ENCODE measurements at places on chromosomes 7 and 10.
A peak's percentile ranks its signal among the peaks of the same experiment; 100 is the strongest.

DNA sequence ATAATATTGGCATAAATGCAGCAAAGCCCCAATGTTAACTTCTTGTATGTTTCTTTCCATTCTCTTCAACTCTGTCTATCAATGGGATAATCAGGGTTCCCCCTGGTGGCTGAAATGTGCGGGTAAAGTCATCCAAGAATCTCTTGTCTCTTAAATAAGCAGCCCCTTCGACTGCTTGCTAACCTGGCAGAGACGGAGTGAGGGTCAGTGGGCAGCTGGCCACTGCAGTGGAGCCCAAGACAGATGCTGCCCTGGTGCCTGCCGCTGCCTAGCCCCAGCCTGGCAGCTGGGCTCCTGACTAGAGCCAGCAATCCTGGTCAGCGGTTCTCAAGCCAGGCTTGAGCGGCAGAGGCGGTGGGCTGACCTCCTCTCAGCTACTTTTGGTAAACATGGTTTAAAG is 248.9 kb downstream of the COBL start:
- DNase-seq = peak; percentile 3

- no peak for DNase-seq
Measured at GRCh38 chr7:130913639-130914553, 179.9 kb upstream of the KLF14 start.

GRCh38 chr7:132508724-132509353 is 67.4 kb downstream of the PLXNA4 start:
- no peak for DNase-seq

GRCh38 chr10:93410697-93411348 is 71.3 kb downstream of the MYOF start:
- no peak for DNase-seq

- no peak for DNase-seq
Measured at GRCh38 chr7:50268990-50269389, 35.5 kb upstream of the IKZF1 start.

- DNase-seq = no peak
Measured at GRCh38 chr10:86265895-86266259, 100.7 kb downstream of the GRID1 start.

DNA sequence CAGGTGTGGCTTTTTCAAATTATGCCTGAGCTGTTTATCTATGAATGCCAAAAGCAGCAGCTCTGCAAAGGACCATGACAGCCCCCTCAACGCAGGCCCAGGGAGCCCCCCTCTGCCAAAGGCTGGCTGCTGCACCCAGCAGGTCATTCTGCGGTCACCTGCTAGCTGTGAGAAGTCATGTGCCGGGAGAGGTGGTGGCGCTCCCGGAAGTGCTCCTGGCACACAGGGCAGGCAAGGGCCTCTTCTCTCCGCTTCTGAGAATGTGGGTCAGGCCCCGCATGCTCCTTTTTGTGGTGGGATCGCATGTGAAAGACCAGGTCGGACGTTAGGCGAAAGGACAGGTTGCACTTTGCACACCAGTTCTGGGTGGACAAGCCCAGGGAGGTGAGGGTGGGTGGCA is 16.4 kb downstream of the ZNF488 start:
- no peak for DNase-seq

GRCh38 chr7:92336662-92337340 is 91.0 kb downstream of the ANKIB1 start:
- no peak for DNase-seq

- no peak for DNase-seq
Measured at GRCh38 chr10:87838650-87839049, 20.6 kb upstream of the ATAD1 start.

DNA sequence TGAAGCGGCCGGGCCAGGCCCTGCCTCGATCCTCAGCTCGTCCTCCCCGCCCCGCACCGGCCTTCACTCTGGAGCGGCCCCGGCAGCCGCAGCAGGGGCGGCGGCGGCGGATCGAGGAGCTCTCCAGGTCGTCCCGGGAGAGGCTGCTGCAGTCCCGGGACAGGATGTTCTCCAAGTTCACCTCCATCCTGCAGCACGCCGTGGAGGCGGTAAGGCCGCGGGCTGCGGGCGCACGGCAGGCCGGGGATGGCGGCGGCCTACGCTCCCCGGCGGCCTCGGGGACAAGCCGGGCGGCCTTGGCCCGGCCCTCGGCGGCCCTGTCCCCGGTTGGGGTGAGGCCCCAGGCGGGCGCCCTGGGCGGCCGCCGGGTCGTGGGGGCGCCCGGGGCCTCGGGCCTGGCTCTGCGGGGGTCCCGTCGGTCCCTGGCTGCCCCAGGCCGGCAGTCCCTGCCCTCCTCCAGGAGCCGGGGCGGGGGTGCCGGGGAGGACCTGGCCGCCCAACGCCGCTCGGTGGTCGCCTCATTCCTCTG is 399 bp downstream of the FHIP2A start:
- DNase-seq = no peak

DNA sequence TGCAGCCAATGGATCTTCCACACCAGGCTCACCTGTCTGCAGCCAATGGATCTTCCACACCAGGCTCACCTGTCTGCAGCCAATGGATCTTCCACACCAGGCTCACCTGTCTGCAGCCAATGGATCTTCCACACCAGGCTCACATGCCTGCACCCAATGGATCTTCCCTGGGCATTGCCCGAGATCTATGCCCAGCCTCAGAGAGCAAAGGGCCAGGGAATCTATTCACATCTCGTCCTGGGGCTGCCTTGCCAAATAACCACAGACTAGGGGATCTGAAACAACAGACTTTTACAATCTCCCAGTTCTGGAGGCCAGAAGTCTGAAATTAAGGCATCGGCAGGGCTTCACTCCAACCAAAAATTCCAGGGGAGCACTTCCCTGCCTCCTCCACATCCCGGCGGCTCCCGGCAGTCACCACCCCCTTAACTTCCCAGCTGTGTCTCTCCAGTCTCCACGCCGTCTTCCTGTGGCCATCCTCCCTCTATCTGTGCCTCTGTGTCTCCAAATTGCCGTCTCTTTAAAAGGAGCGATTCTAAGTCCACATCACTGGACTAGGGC is 92.4 kb upstream of the PPP2R2D start:
- DNase-seq = no peak

DNA sequence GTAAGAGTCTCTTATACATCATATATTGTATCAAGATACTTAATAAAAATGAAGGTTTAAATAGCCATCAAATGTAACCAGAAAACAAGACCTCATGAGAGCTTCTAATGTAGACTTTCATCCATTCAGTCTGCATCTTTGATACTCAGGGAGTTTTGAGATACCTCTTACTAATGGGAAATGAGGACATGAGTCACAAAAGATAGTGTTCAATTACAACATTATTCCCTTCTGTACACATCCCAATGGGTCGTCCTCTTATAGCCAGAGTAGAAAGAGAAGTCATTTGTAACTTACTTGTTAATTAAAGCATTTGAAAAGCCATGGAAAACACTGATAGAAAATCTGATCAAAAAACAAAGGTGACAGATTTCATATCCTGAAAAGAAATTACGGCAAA is 19.4 kb downstream of the SHTN1 start:
- DNase-seq = no peak

DNA sequence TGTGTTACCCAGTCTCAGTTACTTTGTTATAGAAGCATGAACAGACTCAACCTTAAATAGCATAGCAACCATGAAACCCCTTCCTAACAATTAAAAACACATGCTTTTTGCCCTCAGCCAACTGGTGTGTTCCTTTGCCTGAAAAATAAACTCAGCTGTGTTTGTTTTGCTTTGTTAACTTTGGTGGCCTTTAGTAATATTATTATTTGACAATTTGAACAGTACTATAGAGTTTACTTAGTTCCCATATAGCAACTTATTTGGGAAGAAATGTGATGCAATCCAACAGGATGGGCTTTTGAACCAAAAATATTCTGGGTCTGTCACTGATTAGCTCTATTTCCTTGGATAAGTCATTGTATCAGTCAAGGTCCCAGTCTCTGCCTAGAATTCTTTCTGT is 22.5 kb upstream of the MKLN1 start:
- DNase-seq = no peak

DNA sequence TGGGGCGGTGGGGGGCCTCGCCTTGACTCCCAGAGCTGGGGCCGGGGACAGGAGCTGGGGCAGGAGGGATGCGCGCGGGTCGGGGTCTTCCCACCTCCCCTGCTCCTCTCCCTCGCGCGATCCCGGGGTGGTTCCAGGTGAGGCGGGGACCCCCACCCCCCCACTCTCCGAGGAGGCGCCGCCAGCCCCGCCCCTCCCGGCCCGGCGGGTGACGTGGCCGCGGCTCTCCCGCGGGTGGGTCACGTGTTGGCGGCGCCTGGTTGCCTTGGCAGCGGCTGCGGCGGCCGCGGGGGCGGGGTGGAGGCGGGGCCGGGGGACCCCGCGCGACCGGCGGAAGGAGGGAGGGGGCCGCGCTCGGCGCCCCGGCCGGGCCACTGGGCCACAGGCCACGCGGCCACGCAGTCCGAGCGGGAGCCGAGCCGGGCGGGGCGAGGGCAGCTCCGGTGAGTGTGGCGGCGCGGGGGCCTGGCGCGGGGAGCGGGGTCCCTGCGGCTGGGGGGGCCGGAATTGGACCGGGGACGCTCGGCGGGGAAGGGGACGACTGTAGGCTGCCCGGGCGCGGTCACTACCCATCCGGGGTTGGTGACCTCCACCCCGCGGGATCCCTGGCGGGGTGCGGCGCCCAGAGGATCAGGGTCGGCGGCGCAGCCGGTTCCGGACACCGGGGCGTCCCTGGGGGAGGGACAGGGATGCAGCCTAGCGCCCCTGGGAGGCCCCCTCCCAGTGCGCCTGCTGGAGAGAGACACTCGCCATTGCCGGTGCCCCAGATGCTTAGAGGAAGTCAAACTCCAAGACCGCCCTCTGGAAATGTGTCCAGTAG is at the start of gene ORAI2:
Gene ORAI2, plus strand, starts transcription at position 357 of the 820 bp plus-strand sequence. CDS start 5,382 bp downstream, outside the sequence.
- DNase-seq = no peak

- no peak for DNase-seq
Measured at GRCh38 chr7:75614401-75614800, 122.3 kb downstream of the SPDYE5 start.

DNA sequence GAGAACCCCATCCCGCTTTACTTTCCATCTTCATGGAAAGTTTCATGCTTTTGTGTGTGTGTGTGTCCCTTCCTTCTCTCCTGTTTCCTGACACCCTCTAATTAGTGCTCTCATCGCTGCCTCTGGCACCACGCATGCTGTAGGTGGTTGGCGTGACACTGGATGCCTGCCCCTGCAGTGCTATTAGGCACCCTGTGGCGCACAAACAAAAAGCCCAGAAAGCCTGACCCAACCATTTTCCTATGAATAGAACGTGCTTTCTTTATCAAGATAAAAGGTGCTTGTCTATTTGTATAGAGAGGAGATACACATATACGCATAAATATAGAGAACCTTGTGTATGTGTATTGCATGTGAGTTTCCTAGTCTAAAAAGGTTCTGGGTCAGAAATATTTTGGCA is 120.8 kb upstream of the CDCA7L start:
- no peak for DNase-seq

GRCh38 chr7:111083413-111083812 is 7.5 kb upstream of the LRRN3 start:
- DNase-seq = peak; percentile 80

GRCh38 chr10:105974803-105975456 is 1189.6 kb downstream of the SORCS1 start:
- DNase-seq = no peak

- no peak for DNase-seq
Measured at GRCh38 chr7:27244488-27245123, 2.0 kb downstream of the EVX1 start.

- DNase-seq = no peak
Measured at GRCh38 chr10:110613341-110613995, 30.7 kb upstream of the RBM20 start.

GRCh38 chr7:44172803-44173424 is 16.3 kb downstream of the GCK start:
- DNase-seq = no peak

DNA sequence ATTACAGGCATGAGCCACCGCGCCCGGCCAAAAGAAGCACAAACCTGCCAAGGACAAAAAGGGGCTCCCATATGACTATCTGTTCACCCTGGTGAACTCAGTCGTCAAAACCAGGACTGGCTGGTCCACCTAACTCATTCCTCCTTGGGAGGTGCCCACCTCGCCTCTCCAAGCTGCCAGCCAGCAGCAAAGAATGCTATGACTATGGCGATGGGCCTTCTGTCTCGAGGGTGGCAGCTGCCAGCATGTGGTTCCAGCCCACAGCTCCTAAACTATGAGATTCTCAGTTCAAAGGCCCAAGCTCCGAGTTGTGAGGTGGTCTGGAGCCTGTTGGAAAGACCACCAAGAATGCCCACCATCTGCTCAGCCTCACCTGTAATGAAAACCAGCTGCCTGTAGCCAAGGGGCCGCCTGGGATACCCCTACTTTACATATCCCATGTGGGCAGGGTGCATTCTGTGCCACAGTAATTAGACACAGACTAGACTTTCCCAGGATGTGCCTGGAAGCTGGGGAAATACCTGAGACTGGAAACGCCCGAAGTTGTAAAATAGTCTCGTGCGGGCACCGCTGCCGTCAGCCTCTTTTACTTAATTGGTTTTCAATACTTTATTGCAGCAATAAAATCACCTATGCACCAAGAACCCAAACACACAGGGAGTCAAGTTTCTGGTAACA is 71.1 kb downstream of the ZRANB1 start:
- no peak for DNase-seq

DNA sequence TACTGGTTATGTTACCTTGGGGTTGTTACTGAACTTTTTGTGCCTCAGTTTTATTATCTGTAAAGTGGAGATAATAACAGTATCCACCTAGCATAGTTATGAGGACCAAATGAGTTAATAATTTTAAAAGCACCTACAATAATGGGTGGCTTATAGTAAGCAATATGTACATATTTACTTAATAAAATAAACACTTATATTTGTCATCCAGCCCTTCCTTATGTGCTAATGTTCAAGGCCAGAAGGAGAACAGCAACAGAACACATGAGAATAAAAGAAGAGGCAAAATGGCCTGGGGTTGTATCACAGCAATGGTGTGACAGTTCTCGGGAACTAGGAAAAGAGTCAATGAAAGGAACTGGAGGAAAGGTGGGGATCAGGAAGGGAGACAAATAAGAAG is 255.4 kb upstream of the LRGUK start:
- no peak for DNase-seq

GRCh38 chr7:27948861-27949260 is 208.9 kb downstream of the TAX1BP1 start:
- DNase-seq = no peak

- no peak for DNase-seq
Measured at GRCh38 chr7:86149024-86149665, 494.6 kb upstream of the GRM3 start.

Measured in GM12864 (cell line).